ENCODE measurements at places on chromosomes 2 and 18.

DNA sequence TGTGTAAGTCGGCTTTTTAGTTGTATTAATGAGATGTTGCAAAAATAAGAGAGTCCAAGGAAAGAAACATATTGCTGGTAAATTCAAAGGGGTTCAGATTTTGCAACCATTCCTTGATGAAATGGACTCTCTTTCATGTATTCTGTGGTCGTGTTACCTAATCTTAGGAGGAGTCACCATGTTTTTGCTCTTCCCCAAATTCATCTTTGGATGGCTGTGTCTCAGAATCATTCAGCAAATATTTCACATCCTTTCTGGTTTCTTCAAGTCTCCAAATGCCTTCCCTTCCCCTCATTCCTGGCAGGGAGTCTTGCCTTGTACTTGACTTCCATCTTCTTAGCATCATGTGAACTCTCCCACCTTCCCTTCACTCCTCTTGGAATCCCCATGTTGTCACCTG lies 66.1 kb downstream of the PTPRM start:
- DNase-seq = no peak

DNA sequence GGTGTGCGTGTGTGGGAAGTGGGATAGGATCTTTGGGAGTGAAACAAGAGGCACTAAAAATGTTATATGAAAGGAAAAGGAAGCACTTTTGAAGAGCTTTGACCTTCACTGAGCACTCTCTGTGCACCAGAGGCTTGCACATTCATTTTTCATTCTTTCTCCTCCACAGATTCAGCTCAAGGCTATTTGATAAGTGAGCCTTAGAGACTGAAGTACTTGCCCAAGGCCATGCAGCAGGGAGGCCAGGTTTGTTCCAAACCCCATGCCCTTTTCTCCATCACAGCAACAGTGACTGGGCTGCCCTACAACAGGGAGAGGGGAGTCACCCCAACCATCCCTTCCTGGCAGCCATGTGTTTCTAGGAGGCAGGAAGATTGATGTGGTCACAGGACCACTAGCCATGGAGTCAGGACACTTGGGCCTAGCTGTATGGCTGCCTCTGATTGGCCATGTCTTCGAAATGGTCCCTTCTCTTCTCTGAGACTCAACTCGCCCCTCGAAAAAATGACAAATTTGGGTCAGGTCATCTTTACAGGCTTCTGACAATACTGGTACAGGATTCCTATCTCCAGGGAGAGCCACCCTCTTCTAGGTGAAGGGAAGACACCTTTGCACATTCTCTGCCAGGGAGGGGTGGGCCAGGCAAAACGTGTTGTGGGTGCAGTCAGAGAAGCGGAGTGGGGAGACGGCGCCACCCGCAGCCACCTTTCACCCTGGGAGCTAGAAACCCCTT lies 123.5 kb upstream of the MYCN start:
- no peak for DNase-seq

GRCh38 chr2:233857511-233858141 lies 3.3 kb upstream of the HJURP start:
- DNase-seq = no peak

- DNase-seq = no peak
These were observed 72.5 kb upstream of the CYP26B1 start for GRCh38 chr2:72220170-72220569.

DNA sequence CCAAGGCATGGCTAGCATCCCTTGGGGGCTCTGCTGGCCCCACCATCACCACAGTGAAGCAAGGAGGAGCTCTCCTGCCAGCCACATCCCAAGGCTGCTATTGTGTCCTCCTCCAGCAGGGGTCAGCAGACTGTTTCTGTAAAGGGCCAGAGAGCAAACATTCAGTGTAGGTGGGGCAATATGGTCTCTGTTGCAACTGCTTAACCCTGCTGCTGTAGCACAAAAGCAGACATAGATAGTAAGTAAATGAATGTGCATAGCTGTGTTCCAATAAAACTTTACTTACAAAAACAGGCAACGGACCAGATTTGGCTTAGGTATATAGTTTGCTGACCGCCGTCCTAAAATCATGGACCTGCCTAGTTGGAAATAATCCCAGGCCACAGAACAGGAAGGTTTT lies 36.4 kb upstream of the ZBTB7C start:
- DNase-seq = no peak

GRCh38 chr2:110708455-110708854 lies 23.9 kb upstream of the ACOXL start:
- no peak for DNase-seq

DNA sequence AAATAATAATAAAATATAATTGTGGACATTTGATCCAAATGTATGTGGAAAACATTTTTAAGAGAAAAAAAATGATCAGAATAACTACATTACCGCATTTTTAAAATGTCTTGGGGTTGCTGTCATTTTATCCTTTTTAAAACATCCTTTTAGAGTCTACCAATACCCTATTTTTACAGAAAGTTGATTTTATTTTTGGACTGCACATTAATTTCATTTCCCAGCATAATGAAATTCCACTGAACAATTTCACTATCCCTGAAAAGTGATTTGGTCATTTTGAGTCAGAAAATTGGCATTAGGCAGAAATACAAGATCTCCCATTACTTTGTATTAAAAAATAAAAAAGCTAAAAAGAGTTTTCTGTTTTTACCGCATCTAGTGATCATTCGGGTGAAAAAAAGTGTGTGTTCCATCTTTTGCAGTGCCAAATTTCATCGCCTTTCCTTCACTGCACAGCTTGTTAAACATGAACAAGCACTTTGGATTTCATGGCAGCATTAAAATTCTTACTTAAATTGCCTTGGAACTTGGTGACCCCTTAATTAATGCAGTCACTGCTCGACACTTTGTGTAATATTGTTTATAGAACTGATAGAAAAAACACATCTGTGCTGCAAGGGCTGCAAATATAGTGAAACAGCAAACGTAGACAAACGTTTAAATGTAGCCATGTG lies 611.7 kb downstream of the TSN start:
- no peak for DNase-seq

DNA sequence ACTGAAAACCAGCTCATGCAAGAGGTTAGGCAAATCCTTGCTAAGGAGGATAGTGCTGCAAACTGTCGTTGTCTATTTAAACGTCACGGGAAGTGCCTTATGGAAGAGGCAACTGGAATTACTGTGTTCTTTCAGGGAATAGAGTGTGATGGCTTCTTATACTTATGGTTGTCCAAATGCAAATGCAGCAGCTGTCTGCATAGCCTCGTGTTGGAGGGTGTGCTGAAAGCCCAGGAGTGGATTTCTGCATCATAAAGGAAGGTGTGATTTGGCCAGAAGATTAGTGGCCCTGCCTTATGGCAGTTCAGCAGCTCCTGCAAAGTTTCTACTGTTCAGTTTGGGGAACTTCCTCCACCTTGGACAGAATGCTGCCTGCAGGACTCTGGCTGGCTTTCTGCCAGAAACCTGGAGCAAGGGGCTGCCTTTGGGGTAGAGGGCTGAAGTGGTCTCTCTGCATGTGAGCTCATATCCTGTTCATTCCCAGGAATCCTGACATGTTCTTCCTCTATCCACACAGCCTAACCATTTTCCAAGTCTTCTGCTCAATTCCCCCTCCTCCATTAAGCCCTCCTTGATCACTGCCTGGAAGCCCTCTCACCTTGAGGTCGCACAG lies 321.2 kb upstream of the CXCR4 start:
- no peak for DNase-seq

- DNase-seq = no peak
These were observed 1.1 kb downstream of the MYCN start for GRCh38 chr2:15941481-15941850.

DNA sequence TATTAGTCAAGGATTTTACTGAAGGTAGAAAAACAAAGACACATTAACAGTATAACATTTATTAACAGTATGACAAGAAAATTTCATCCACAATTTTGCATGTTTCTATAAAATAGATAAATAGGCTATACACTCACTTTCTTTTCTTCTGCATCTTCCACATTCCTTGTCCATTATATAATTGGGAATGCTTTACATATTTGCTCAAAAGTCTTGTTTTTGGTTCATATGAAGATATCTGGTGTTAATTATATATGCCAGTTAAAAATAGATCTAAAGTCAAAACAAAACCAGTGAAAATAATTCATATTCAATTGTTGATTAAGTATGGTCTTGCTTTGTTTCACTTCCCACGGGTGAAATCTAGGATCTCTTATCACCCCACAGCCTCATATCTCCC lies 53.4 kb downstream of the SERPINB7 start:
- DNase-seq = no peak

DNA sequence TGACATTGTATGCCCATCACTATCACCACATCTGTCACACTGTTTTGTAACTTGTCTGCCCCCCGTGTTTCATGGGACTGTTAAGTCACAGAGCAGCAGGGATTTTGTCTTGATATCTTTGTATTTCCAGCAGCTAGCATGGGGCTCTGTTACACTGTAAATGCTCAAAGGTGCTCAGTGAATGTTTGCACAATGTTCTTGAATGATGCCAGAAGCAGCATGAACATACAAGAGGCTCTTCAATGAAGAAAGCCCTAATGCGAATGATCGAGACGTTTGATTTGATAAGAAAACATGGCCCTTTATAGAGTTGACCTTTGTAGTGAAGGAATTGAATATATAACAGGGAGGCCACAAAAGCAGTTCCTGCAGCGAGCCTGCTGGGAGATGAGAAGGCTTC lies 120.9 kb upstream of the TTC39C start:
- DNase-seq = no peak

DNA sequence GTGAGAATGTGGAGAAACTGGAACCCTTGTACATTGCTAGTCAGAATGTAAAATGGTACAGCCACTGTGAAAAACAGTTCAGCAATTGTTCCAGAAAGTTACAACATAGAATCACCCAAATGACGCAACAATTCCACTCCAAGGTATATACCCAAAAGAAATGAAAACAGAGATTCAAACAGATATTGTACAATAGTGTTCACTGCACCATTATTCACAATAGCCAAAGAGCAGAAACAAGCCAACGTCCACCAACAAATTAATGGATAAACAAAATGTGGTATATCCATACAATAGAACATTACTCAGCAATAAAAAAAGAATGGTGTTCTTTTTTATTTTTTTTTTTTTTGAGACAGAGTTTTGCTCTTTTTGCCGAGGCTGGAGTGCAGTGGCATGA lies 10.9 kb downstream of the CLASP1 start:
- no peak for DNase-seq

DNA sequence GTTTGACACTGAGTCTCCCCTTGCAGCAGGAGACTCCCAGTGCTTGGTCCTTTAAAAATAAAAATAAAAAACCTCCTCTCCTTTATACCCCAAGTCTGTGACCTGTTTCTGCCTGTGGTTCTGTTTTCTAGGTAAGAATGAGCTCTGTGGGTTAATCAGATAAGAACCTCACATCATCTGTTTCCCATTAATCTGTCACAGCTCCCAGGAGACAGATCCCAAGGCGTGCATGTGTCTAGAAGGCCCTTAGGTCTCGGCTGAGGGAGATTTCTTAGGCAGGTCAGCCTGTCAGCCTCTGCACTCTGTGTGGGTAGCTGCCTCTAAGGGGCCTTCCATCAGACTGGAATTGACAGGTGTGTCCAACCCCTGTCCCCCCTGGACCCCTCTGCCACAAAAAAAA lies 80.7 kb downstream of the FHOD3 start:
- no peak for DNase-seq

DNA sequence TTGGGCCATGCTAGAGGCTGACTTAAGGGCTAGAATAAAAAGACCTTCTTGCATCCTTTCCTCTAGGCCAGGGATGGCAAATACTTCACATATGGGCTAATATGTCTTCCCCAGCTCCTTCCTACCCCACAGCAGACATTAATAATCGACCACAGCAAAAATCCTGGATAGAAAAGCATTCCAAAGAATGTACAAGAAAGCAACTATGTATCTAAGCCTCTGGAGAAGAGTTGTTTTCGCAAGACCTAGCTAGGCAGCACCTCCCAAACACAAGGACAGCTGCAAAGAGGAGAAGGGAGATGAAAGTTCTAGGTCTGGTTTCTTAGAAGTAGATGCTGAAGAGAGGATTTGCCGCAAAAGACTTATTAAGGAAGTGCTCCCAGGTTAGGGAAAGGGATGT lies 372.6 kb downstream of the SLC4A3 start:
- DNase-seq = no peak

DNA sequence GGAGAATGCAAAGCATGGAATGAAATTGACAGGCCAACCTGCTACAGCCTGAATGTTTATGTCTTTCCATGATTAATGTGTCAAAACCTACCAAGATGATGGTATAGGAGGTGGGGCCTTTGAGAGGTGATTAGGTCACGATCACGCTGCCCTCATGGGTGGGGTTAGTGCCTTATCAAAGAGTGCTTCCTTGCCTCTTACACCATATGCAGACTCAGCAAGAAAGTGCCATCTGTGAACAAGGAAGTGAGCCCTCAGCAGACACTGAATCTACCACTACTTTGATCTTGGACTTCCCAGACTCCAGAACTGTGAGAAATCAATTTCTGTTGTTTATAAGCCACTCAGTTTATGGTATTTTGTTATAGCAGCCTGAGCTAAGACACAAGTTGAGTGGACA lies 147.5 kb upstream of the BCL2L11 start:
- DNase-seq = no peak

DNA sequence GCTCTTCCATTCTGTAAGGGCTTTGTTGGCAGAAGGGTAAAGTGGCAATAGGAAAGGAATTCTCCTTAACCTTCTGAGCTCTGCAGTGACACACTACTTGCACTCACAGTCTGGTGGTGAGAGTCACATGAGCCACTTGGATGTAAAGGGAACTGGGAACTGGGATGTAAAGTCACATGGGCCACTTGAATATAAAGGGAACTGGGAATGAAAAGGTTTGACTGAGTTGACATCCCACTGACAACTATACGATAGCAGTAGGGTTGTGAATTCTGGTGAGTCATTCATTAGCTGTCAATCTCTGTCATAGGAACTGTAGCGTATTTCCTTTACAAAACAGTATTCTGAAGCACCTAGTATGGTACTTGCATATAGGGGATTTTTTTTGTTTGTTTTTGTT lies 5.5 kb downstream of the RPE start:
- no peak for DNase-seq

GRCh38 chr2:74597410-74597809 lies 42.9 kb downstream of the DOK1 start:
- DNase-seq = no peak

DNA sequence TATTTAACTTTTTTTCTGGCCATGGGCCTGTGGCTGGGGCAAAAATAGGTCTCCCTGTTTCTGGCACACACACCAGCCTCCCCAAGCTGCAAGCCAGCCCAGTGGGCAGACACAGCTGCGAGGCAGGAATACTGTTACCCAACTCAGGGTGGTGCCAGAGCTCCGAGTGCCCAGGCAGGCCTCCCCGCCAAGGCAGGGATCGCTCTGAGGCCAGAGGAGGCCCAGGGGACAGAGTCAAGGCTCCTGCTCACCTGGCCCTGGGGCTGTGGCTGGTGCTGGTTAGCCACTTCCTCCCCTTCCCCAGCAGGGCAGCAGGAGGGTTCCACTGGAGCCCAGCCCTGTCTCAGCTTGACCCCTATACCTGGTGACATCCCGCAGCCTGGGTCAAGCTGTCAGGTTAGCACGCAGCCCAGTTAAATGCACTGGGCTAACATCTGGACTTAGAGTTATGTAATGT lies 67.1 kb upstream of the EPAS1 start:
- DNase-seq = no peak
